SJSA1 (cell line): ENCODE measurements at places on chromosomes 3 and 15. TPM values are rescaled to one million over a fixed set of nuclear protein-coding genes. Genes with fewer than 3 reads are reported as not detected.

GRCh38 chr3:66163222-66163621 is 57.6 kb upstream of the SLC25A26 start:
- no peak for DNase-seq

WDR76 gene
- 56.1 and 77.0 TPM in 2 replicates for total RNA-seq

POLQ gene
- 8.0 and 9.1 TPM in 2 replicates for total RNA-seq

CPNE9 gene
- not detected in 2 replicates for total RNA-seq

COMMD4 gene
- total RNA-seq, result 106 and 156 TPM in 2 replicates

AQP9 gene
- not detected in 2 replicates for total RNA-seq

TPM1 gene
- total RNA-seq, result 1,245 and 1,667 TPM in 2 replicates

SLMAP gene
- 36.0 and 51.3 TPM in 2 replicates for total RNA-seq

TMEM89 gene
- total RNA-seq, result not detected in 2 replicates

DNA sequence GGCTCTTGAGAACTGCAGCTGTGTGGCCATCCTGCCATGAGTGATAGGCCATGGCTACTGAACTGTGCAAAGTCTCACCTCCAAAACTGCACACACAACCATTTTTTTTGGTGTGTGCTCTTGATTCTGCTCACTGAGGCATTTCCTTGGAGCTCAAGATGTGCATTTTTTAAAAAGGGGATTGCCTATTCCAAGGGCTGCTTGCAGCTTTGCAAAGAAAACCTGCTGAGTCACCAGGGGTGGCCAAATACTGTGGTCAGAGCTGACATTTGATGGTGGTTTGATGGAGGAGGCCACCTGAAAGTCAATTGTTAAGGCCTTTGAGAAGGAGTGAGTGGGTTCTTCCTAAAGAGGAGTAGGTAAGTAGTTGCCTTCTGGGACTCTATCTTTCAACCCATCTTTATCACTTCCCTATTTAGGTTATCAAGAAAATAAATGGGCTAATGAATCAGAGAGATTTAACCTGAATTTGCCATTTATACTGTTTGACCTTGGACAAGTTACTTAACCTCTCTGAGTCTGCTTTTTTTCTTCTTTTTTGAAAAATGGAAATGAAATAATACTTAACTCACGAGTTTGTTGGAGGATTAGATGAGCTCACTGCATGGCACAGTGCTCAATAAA is 87.9 kb downstream of the CHST2 start:
- peak; percentile 26 for DNase-seq

EIF4E3 gene
- 0.91 and 2.3 TPM in 2 replicates for total RNA-seq

IMPG2 gene
- 0.05 and 0.09 TPM in 2 replicates for total RNA-seq

NAALADL2 gene
- total RNA-seq, result 4.7 and 9.1 TPM in 2 replicates

KIF7 gene
- 13.8 and 14.3 TPM in 2 replicates for total RNA-seq

DNA sequence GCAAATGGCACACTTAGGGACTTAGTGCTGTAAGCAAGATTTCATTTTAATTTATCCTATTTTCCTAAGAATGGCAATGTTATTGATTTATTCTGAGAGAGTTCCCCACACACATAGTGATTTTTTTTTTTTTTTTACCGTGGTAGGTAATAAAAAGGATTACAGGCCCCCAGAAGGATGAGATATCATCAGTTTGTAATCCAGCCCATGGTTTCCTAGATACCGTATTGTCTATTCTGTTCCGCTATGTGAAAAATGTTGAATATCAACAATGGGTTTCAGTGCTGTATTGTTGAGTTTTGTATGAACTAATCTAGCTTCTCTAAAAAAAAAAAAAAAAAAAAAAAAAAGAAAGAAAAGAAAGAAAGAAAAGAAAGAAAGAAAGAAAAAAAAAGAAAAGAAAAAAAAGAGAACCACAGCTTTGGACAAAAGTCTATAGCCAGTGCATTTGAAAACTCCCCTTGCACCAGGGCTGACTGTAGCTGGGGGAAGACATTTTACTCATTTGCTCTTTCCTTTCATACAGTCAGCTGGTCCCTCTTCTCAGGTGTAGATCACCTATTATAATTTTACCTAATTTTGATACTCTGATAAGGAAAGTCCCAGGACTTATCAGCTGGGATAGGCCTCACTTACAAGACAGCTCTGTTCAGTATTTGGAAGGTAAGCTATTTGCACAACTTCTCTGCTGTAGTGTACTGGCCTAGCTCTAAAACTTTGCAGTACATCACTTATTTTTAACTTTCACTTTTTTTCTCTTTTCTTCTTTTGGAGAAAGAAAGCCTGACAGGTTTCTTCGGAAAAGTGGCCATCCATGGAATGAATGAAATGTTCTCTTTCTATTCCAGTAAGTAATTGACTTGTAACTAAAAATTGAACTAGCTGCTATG is 101.4 kb upstream of the SOX2 start:
- DNase-seq, result peak; percentile 69

- peak; percentile 92 for DNase-seq
Measured at GRCh38 chr15:66862940-66863335, 160.9 kb downstream of the SMAD6 start.

EOMES gene
- not detected in 2 replicates for total RNA-seq

DNA sequence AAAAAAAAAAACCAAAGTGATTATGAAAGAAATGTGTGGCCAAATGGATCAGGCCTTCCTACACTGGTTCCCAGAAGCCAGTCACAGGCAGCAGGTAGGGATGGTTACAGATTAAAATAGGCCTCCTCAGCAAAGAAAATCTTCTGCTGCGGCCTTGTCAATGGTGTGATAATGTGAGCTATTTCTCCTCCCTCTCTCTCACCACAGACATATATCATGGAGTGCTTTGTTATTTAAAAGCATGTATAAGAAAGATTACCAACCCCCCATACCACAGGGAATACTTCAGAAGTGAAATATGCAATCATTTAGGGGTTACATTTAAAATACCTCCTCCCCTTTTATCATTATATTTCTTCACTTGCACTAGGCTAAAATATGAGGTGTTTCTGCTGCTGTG is 32.2 kb upstream of the LRTM1 start:
- DNase-seq, result no peak

DNA sequence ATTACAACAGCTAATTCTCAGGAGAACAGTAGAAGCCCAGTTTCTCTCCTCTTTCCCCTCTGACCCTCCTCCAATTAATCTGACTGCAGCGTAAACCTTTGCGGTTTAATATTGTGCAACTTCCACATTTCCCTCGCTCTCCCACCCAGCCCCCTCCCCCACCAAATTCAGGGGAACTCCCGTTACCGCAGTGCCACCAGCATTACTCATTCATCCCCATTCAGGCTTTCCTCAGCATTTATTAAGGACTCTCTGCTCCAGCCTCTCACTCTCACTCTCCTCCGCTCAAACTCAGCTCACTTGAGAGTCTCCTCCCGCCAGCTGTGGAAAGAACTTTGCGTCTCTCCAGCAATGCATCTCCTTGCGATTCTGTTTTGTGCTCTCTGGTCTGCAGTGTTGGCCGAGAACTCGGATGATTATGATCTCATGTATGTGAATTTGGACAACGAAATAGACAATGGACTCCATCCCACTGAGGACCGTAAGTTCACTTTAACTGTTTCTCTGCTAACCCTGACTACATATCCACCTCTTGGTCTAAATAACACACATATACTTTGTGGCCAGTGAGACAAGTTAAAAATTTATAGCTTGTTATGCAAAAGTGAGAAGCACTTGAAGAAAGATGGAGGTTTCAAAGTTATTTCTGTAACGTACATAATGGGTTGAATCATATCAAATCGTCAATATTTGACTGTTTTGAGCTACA is at the start of gene PTX3:
PTX3 (plus strand) TSS at position 268 of the 709 bp plus-strand sequence; CDS start at position 352, 84 bp downstream.
- DNase-seq, result peak; percentile 44

DNA sequence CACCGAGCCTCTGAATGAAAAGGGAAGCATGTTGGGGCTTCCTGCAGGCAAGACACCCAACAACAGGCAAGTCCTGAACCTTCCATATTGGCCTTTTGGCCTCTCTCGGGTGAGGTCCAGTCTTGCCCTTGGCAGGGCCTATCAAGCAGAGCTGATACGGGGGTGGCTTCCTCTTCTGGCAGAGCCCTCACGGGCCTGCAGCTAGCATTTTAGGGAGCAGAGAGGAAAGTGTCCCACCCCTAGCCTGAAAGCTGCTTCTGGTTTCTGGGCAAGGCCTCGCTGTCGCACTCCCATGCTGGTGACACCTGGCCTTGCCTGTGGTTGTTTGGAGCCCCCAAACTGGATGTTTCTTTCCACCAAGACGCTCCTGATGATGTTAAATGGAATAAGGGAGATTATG is 31.8 kb upstream of the CTSH start:
- DNase-seq, result no peak

- DNase-seq, result no peak
Measured at GRCh38 chr15:78243058-78243457, 8.7 kb upstream of the ACSBG1 start.

- no peak for DNase-seq
Measured at GRCh38 chr3:17738921-17739320, 3.5 kb downstream of the TBC1D5 start.

ITPKA gene
- total RNA-seq, result 4.4 and 5.7 TPM in 2 replicates

BTLA gene
- not detected in 2 replicates for total RNA-seq

PLA2G4E gene
- total RNA-seq, result not detected in 2 replicates

- DNase-seq, result no peak
Measured at GRCh38 chr3:41581700-41582099, 380.2 kb downstream of the ULK4 start.

DNA sequence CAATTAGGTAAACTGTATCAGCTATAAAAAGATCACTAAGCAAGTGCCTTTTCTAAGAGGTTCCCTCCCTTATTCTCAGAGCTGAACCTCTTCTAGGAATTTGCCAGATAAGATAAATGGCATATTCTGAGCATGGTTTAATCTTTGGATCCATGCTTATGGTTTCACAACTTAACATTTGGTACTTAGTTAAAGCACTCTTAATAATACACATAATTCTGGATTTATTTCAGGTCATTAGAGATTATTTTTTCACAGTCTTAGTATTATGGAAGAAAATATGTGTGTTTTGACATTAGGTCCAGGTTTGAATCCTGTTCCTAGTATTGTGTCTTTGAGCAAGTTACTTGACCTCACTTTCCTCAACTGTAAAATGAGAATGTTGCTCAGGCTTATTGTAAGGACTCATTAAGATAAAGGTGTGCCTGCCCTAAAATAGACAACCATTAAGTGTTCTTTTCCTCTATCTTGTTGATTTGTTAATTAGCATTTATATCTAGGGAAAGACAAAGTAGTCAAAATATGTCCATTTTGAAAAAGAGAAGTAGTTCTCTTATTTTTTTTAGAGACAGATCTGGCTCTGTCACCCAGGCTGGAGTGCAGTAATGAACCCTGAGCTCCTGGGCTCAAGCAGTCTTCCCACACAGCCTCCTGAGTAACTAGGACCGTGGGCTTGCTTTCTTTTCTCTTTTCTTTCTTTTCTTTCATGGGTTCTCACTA is 43.4 kb downstream of the TSC22D2 start:
- DNase-seq, result no peak

DNA sequence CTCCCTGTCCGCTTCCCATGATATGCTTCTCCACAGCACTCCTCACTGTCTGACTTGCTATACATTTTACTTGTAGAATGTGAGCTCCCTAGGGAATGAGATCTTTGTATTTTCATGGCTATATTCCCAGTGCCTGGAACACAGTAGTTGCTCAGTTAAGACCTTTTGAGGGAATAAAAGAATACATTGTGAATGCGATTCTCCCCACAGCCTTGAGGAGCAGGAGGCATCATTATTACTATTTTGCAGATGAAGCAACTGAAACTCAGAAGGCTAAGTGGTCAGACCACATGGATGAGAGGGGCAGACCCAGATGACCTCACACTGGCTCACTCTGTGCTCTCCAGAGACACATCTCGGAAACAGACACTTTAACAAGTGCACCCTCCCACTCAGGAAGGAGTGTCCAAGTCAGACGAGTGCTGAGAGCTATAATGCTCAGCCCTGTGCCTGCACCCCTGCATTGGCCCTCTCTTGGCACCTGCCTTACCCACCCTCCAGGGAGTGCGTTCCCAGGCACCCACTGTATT is 46.8 kb downstream of the SST start:
- DNase-seq, result no peak

- no peak for DNase-seq
Measured at GRCh38 chr3:101992863-101993262, 143.5 kb downstream of the NFKBIZ start.

DNA sequence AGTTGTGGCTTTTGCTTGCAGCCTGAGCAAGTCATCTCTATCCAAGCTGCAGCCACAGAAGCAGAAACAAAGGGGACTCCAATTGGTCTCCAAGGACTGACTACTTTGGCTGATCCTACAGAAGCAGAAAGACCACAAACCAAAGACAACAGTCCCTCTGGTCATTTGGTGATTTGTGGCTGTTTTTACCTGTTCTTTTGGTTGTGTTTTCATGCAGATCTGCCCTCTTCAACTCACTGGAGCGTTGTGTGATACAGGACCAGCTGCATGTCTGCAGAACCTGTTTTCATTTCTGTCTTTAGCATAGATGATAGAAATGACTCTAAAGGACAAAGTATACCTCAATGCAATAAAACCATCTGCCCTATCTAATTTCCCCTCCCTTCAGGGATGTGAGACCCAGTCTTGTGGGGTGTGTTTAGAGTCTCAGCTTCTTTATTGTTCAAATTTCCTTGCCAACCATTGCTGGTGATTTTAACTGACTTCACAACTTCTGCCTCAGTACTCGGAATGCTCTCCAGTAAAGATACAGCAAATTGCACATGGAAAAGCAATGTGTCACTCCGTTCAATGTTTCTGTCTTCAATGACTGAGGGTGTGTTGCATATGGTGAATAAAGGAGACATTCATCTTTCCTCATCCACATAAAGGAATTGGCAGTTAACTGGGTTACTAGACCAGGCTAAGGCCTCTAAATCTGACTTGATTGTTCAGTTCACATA is 48.9 kb upstream of the SLC7A14 start:
- no peak for DNase-seq

CCDC54 gene
- not detected in 2 replicates for total RNA-seq

ACP3 gene
- not detected in 2 replicates for total RNA-seq

DNA sequence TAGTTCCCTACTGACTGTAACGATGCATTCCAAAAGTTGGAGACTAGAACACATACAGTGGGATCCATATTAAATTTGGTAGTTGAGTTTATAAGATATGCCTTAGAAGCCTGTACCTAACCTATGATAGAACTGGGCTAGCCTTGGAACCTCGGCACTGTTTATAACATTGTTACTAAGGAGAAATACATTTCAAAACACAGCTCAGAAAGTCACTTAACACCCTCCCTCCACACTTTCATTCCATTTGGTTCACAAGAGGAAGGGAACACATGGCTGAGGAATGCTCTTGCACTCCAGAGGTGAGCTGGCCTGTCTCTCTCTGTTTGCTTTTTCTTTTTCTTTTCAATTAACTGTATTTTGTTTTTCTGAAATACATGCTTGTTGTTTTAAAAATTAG is 48.7 kb upstream of the TSC22D2 start:
- DNase-seq, result no peak

DNA sequence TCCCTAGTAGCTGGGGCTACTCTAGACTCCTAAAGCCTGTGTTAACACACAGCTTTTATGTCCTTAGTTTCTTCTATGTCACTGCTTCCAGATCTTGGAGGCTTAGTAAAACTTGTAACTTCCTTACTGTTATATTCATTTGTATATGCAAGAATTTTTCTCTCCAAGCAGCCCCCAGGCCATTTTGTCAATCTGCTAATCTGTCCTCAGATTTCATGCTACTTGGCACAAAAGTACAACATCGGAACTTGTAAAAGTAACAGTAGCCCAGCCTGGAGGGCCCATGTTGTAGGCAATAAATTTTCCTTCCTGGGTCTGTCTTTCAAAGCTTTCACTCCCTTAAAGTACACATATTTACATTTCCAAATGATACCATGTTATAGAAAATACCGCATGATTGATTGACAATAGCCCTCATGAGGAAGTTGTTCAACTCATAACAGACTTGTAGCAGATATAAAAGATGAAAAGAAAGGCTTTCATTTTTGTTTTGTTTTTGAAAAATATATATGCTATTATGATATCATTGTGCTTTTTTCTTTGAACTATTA is 324.2 kb downstream of the NEK10 start:
- no peak for DNase-seq

GRCh38 chr3:8627201-8627940 is 17.2 kb downstream of the SSUH2 start:
- no peak for DNase-seq

GRCh38 chr15:55786341-55786740 is 43.4 kb upstream of the PRTG start:
- no peak for DNase-seq
